ENCODE measurements at places on chromosomes 7 and 10.
A peak's percentile ranks its signal among the peaks of the same experiment; 100 is the strongest.

GRCh38 chr10:118096022-118096421, 49.3 kb upstream of the RAB11FIP2 start:
- no peak for DNase-seq

DNA sequence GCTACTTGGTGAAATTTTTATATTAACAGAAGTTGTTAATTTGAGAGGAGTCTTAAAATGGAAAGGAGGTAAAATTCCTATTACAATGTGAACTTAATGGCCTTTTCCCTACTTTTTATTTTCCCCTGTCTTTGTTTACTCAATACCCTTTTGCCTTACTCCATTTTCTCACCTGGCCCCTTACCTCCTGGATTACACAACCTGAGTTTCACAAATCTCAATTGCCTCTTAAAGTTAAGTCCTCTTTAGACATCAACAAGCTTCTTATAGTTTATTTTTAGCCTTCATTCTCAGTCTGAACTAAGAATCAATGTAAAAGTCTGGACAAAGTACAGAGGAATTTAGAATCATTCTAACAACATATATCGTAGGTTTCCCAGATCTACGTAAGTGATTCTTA, 247.0 kb downstream of the PCDH15 start:
- DNase-seq = no peak

DNA sequence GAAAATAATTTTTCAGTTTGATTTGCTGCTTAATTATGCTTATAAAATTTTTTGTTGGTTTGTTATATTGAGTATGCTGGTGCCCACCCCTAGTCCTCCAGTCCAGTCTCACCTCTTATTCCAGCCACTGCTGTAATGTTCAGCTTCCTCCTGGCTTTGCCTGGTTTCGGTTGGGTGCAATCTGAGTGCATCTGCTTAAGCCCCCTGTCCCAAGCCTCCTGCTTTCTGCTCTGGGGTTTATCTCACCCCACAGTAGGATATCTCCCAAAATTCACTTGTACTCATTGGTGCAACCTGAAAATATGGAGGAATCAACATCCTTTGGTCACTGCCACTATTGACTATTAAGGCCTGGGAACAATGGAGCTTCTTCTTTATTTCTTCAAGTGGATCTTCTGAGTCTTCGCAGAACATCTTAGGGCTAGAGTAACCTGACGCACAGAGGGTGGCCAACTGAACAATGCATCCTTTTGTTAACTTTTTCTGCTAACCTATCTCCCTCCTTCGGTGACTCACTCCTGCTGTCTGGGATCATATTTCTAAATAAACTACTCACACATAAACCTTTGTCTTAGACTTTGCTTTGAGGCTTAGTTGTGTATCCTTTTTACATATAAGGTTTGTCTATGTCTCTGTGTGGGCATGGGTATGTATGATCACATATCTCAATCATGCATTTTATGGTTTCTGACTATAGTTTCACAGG, 19.1 kb upstream of the SOSTDC1 start:
- DNase-seq = peak; percentile 19

- no peak for DNase-seq
Observed at GRCh38 chr10:114940735-114941134, 2.7 kb downstream of the TRUB1 start.

- DNase-seq = no peak
Observed at GRCh38 chr7:40263752-40264390, 129.1 kb downstream of the SUGCT start.

DNA sequence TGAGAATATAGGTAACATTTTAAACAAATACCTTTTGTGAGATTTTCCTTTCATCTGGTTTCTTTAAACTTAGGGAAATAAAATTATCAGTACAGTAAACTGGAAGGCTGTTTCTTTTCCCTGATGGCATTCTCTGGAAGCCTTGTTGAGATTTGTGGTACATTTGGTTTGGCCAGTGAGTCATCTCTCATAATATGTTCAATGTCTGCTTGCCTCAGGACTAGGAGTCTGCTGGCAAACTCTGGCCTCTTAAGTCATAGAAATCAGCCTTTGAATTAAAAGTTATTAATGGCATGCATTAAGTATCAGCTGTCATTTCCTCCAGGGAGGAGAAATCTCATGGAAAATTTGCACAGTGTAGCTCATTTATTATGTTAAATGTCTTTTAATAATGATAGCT, 316.6 kb upstream of the KIAA1217 start:
- DNase-seq = no peak

- no peak for DNase-seq
Observed at GRCh38 chr7:12584930-12585329, 14.4 kb downstream of the SCIN start.

DNA sequence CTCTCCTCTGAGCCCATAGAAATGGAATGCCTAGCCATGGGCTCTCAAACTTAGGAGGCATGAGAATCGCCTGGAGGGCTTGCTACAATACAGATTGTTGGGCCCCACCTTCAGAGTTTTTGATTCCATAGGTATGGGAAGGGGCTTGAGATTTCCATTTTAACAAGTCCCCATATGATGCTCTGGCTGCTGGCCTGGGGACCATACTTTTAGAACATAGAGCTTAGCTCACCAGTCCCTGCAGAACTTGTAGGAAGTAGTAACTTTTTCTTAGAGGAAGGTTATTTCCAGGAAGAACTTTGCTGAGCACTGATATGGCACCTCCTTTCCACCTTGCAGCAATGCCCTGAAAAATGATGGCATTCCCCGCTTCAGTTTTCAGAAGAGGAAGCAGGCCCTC, 177.0 kb upstream of the ZMIZ1 start:
- no peak for DNase-seq

DNA sequence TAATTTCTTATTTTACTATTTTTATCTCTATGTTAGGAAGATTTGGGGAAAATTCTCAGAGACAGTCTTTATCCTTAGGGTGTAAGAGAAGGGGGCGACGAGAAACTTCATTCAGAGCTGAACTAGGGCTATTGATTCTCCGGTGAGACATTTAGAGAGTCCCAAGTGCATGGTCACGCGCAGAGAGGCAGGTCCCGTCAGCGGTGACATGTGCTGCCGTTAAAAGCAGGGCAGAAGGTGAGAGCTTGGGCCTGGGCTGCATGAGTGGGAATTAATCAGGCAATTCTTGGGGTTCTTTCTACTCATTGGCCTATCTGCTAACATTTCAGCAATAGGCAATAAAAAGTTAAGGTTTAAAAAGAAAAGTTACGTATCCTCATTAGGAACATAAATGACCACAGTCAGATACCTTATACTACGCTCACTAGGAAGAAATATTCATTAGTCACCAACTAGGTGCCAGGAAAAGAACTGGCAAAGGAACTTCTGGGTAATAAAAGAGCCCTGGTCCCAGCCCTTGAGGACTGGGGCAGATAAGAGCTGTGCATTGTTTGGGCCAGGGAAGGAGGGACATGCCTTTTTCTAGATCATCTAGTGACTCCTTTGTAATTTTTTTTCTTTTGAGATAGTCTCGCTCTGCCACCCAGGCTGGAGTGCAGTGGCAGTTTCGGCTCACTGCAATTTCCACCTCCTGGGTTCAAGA, 21.2 kb downstream of the PRKCQ start:
- no peak for DNase-seq

DNA sequence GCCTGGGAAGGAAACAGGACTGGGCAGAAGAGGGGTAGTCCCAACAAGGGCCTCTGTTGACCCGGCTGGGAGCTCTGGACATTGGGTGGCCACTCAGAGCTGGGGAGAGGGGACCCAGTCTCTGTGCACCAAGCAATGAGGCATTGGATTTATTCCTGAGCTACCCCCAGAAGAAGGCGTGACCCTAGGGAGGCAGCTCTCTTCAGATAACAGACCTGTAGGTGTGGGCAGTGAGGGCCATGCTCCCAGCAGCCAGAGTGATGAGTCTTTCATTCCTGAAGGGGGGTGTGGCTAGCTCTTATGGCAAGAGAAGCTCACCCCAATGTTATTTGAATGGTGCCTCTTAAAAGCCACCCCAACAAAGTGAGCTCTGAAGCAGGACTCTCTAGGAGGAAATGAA, 20.4 kb downstream of the TEX36 start:
- DNase-seq = no peak

GRCh38 chr10:76491216-76491615, 1059.8 kb downstream of the LRMDA start:
- DNase-seq = no peak

DNA sequence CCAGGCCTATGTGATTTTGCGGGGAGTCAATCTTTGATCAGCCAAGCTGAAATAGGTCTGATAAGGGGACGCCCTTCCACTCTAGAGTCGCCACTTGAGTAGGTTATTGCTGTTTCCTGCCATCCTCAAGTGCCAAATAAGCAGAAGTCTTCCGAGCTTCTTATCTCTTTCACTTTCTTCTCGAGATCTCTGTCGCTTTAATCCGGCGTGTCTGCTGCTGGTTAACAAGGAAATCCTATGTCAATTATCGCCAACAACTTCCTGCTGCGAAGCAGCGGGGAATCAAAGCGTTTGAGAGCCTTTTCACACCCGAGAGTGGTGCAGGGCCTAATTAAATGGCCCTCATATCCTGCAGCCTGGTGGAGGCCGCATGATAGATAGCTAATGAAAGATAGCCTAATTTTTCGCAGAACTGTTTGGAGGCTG, 215.9 kb downstream of the RAB11FIP2 start:
- DNase-seq = peak; percentile 27

DNA sequence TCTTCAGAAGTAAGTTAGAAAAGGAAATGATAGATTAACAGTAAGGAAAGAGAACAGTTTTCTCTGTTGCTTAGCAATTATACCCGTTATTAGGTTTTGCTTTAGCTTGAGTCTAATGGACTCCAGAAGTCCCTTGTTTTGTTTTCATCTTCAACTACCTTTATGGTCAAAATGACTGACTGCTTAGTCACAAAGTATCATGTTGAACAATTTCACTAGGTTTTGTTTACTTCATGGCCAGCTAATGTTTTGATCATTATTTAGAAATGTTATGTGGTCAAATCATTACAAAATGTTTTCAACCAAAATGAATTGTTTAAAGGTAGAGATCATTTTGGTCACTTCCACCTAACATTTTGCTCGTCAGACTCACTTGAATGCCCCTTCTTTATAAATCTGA, 1.9 kb downstream of the UBN2 start:
- DNase-seq = no peak

GRCh38 chr7:37960483-37960882, 40.0 kb downstream of the EPDR1 start:
- no peak for DNase-seq

GRCh38 chr10:27512548-27512947, 8.4 kb downstream of the RAB18 start:
- no peak for DNase-seq

DNA sequence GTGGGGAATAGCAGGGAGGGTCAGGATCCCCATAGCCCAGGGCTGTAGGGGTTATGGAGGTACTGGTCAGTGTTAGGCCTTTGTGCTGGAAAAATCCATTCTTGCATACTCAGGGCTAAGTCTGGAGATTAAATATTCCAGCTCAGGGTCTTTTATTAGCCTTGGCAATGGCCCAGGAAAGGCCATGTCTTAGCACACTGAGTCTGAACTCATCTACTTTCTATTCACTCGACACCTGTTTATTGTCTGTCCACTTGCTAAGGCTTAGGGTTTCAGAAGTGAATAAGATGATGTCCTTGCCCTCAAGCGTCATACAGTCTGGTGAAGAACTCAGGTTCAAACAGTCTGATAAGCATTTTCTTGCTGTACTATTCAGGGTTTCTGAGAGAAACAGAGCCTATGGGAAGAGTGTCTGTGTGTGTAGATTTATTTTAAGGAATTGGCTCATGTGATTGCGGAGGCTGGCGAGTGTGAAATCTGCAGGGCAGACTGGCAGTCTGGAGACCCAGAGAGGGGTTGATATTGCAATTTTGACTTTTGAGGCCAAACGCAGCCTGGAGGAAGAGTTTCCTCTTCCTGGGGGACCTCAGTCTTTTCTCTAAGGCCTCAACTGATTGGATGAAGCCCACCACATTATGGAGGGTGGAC, 135.8 kb downstream of the RAMP3 start:
- no peak for DNase-seq

- no peak for DNase-seq
Observed at GRCh38 chr7:151851145-151851751, 25.7 kb downstream of the PRKAG2 start.

- no peak for DNase-seq
Observed at GRCh38 chr7:130838738-130839137, 104.7 kb upstream of the KLF14 start.

- DNase-seq = peak; percentile 91
Observed at GRCh38 chr7:154698726-154699291, 304.1 kb downstream of the PAXIP1 start.

- no peak for DNase-seq
Observed at GRCh38 chr10:122541541-122542002, 19.0 kb upstream of the DMBT1 start.

- peak; percentile 79 for DNase-seq
Observed at GRCh38 chr7:143388491-143389101, 7.5 kb downstream of the ZYX start.

GRCh38 chr10:30002426-30003266, 56.7 kb downstream of the JCAD start:
- peak; percentile 80 for DNase-seq

DNA sequence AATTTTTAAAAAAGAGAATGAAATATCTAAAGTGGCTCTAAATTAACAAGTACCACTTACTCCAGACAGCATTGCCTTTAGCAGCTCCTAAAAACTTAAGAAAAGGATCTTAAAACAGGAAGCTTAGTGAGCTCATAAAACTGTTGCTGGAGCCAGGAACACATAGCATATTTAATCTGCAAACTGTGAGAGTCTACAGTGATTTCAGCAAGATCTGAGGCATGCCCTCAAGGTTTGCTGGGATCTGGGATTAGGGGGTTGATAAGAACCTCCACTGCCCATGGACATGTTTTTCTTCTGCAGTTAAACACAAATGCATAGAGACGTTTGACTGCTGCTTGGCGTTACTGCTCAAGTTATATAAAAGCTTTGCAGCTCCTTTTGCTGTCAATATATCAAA, 3.8 kb downstream of the GLI3 start:
- no peak for DNase-seq

DNA sequence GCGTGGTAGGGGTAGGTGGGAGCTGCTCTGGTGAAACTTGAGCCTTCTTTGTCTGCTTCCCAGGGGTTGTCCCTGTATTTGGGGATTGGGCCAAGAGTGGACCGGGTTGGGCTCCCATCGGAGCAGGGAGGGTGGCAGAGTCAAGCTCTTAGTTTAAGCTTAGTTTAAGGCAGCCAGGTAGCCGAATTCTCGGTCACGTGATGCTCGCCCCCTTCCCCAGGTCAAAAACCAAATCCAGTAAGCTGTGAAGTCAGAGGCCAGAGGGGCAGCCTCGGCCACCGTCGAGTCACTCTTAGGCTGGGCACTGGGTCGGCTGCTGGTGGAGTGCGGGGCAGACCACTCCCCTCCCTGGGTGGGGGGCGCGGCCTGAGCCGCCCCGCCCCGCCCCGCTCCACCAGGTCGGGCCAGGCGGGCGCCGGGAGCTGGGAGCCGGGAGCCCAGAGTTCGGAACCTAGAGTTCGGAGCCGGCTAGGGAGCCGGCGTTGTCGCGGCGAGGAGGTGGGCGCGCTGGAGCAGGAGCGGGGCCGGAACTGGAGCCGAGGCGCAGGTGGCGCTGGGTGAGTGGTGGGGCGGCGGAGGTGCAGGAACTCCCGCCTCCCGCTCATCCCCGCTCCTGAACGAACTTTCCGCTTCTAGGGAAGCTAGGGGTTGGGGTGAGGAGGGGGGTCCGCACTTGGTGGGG, 2.8 kb upstream of the LZTS2 start:
- DNase-seq = peak; percentile 97

All from H7 (cell line).